Endothelial cell (in vitro differentiated cells): ENCODE measurements at places on chromosomes 2 and 18.

DNA sequence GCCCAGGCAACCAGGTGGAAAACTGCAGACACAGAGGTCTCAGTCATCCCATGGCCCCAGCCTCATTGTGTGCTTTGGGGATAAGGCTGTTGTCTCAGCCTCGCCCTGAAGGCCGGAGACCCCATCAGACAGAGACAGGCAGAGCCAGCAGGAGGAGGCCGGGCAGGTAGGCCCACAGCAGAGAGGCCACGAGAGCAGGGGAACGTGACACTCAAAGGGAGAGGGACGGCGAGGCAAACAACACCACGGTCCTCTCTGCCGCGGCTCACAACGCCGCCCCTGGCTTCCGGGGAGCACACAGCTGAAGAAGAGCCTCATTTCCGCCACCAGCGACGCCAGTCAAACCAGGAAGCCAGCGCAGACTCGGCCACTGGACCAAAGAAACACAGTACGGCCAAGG lies 103.3 kb downstream of the ZNF516 start:
- no peak for DNase-seq

- DNase-seq, result no peak
Measured at GRCh38 chr18:77079954-77080682, 52.5 kb downstream of the MBP start.

DNA sequence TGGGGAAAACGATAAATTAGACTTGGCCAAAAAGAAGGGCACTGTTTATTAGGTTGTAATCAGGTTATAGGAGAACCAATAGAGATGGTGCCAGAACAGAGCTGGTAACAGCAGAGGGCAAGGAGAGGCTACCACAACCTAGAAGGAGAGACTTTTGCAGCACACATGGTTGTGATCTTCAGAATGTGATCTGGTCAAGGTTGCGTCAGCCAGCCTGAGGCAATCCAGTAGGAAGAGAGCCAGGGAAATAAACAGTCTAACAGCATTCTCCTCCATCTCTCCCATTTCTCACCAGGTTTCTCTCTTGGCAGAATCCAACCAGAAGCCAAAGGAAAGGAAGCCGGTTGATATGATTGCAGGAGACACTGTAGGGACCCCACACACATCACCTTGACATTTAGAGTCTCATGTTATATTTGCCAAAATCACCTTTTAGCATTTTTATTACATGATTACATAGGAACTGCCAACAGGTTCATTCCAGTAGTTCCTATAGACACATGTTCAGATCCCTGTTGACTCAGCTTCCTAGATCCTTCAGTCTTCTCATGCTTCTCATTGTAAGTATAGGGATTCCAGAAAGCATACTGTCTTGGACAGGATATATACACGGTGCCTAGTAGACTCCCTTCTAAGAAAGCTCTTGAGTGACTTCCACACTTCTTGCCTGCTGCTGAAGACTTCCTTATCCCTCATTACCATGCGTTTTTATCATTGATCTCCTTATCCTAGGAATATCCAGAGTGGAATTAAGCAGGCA lies 17.6 kb upstream of the SPATS2L start:
- no peak for DNase-seq

GRCh38 chr2:41910126-41910525 lies 137.7 kb upstream of the PKDCC start:
- no peak for DNase-seq
